ENCODE measurements at places on chromosomes 7 and 10. TPM values are rescaled to one million over a fixed set of nuclear protein-coding genes. Genes with fewer than 3 reads are reported as not detected.

Gene NXPH1
- 1.0 TPM for total RNA-seq

Gene GPR141
- 0.26 TPM for total RNA-seq

Gene FGFBP3
- 420 TPM for total RNA-seq

Gene PDLIM1
- 26.2 TPM for total RNA-seq

Gene PPP1R17
- total RNA-seq = 1.2 TPM

Gene DPP6
- total RNA-seq = 2.2 TPM

Gene FAM241B
- total RNA-seq = 11.6 TPM

Gene PKD1L1
- total RNA-seq = 0.11 TPM

Gene DOCK4
- total RNA-seq = 15.3 TPM

Gene TEX47
- not detected for total RNA-seq

Gene HOXA2
- total RNA-seq = 41.6 TPM

Gene NAT16
- total RNA-seq = 1.7 TPM

Gene NPC1L1
- 0.18 TPM for total RNA-seq

Gene NACAD
- 7.2 TPM for total RNA-seq
